ENCODE measurements at places on chromosomes 2 and 18.

GRCh38 chr2:45653122-45653913 lies 1.8 kb downstream of the PRKCE start:
- no peak for DNase-seq

GRCh38 chr2:38791744-38792143 lies 13.7 kb downstream of the GEMIN6 start:
- DNase-seq = no peak

- no peak for DNase-seq
These were observed 335.4 kb upstream of the CDH2 start for GRCh38 chr18:28512357-28512756.

DNA sequence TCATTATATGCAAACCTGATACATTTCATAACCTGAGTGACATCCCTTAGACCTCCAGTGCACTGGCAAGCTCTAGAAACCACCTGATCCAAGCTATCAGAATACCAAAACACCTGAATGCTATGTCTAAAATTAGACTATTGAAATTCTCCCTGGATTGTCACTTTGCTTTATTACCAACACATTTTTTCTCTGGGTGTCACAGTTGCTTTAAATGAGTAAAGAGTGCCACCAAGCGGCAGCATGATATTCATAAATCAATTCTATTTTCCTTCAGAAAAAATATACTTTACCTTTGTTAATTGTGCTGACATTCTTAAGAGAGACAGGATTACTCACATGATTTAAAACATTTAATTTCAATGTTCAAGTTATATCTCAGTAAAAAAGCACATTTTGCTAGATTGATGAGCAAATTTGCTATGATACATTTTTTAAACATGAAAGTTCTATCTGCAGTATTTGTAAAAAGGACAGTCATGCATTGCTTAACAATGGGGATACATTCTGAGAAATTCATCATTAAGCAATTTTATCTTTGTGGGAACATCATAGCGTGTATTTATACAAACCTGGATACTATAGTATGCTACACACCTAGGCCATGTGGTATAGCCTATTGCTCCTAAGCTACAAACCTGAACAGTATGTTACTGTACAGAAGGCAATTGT lies 338.4 kb upstream of the SLC39A10 start:
- peak; percentile 15 for DNase-seq

- DNase-seq = no peak
These were observed 425.4 kb upstream of the MMADHC start for GRCh38 chr2:150012986-150013385.

DNA sequence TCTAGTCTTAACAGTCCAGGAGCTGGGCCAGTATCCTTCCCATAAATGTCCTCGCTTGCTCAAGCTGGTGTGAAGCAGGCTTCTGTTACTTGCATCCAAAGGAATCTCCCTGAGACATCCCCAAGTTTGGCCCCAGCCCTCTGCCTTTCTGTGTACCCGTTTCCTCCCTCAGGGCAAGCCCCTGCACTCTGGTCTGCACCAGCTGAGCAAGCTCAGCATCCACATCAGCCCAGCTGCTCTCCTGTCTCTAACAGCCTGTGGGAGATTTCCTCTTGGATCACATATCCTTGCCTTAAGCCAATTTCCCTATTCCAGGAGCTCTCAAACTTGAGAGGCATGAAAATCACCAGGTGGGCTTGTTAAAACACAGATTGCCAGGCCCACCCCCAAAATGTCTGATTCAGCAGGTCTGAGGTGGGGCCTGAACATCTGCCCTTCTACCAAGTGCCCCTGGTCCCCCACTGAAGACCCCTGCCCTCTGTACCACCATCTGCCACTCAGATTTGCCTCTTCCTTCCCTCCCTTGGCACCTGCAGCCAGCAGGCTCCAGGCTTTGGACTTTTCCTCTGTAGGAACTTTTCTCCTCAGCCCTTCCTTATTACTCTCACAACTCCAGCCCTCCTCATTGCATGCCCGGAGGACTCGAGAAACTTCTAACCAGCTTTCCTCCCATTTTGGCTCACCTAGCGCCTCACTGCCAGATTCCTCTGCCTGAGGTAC lies 32.1 kb downstream of the REEP1 start:
- DNase-seq = no peak

GRCh38 chr2:19355014-19355405 lies 3.4 kb downstream of the OSR1 start:
- DNase-seq = no peak

Data from CD4-positive, alpha-beta T cell treated with Interleukin-4 for 1 hour (primary cell).